Spinal cord (tissue), 10 donors: ENCODE measurements at places on chromosomes 5 and 9. TPM values are rescaled to one million over a fixed set of nuclear protein-coding genes. Genes with fewer than 3 reads are reported as not detected.

ARL10 gene
- total RNA-seq, result 22.6 TPM

WDR31 gene
- 3.4 TPM for total RNA-seq

ANKDD1B gene
- 3.4 TPM for total RNA-seq

IER5L gene
- 17.5 TPM for total RNA-seq

GCNT1 gene
- total RNA-seq, result 4.4 TPM

NR2F1 gene
- total RNA-seq, result 64.5 TPM

CSF1R gene
- 16.8 TPM for total RNA-seq

ADAMTSL1 gene
- total RNA-seq, result 31.5 TPM

NUTM2F gene
- total RNA-seq, result not detected
